GM04503 (cell line): ENCODE measurements at places on chromosomes 16 and 17.

GRCh38 chr17:3555189-3555796 lies 2.3 kb downstream of the TRPV3 start:
- DNase-seq = no peak

DNA sequence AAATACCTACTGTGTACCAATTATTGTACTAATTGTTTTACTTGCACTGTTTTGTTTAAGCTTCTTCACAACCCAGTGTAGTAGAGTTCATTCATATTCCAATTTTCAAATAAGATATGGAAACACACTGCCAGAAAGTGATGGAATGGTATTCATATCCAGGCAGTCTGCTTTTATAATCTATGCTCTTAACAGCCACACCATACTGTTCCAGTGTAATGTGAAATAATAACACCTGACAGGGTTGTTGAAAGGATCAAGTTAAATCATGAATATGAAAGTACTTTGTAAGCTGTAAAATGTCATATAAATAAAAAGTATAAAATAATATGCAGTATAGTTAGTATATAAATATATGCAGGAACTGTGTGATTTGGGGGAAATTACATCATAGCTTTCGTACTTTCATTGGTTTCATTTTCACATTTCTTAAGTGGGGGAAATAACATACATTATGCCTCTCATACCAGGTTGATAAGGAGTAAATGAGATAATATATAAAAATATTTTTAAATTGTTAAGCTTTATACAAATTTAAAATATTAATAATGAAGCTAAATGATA lies 230.8 kb downstream of the TANC2 start:
- no peak for DNase-seq

DNA sequence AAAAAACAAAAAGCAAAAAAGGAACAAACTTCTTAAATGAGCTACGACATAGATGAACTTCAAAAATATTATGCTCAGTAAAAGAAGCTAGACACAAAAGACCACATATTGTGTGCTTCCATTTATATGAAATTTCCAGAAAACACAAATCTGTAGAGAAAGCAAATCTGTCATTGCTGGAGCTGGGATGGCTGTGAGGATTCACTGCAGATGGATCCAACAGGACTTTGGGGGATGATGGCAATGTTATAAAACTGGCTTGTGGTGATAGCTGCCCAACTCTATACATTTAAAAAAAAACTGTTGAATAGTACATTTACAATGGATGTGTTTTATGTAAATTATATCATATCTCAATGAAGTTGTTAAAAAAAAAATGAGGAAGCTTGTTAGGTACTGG lies 52.6 kb upstream of the MAP3K14 start:
- no peak for DNase-seq

DNA sequence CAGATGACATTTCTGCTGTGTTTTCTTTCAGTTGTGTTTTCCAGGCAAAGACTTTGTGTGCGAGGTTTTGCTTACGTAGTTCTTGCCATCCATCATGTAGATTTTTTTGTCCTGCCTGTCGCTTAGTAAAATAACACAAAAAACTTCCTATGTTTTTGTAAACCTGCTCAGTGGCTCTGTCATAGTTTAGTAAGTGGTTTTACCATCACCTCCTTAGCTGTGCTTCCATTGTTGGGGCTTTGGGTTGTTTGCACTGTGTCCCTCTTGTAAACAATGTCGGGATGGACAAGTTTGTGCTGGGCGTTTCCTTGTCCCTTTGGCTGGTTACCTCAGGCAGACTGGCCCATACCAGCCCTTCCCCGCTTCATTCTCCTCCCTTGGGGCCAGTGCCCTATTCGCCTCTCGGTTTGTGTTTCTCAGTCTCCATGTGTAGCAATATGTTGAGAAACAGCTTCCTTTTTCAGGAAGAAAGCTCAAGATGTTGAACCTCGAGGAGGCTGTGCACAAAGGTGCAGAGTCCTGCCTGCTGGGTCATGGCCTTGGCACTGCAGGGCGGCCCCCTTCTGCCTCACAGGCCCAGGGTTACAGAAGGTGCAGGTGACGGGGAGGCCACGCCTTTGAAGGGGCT lies 74.6 kb downstream of the KSR1 start:
- no peak for DNase-seq

DNA sequence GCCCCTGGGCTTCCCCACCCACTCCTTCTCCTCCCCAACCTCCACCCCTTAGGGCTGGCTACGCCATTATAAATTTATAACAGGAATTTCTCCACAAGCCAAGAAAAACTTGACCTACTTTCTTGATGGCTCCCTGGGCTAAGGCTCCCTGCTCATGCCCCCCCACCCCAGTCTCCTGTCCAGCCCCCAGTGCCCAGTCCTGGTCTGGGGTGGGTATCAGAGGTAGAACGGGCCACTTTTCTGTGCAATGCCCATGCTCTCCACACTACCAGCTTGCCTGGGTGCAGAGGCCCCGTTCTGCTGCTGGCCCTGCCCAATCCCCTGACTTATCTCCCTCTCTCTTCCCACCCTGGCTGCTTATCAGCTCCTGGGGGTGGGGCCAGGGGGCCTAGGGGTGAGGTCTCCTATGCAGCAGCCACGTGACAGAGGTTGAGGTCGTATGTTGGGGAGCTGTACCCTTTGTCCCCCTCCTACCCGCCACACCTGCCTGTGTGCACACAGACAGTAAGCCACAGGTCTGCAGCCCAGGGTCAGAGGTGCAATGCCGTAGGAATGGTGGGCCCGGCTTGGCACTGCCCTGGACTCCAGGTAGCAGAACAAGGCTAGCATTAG lies 10.1 kb downstream of the THRA start:
- no peak for DNase-seq

DNA sequence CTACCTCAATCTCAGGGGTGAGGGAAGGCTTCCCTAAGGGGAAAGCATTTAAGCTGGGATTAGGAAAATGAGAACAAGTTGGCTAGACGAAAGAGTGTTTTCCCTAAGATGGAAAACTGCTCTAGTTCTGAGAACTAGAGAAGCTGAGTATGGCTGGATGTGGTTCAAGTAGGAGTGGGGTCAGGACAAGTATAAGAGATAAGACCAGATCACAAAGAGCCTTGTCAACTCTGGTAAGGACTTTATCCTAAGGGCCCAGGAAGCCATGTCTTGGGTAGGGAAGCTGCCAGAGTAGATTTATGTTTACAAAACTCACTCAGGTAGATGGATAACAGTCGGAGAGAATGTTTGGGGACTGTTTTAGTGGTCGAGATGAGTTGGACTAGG lies 1.7 kb downstream of the ANKS4B start:
- DNase-seq = no peak

DNA sequence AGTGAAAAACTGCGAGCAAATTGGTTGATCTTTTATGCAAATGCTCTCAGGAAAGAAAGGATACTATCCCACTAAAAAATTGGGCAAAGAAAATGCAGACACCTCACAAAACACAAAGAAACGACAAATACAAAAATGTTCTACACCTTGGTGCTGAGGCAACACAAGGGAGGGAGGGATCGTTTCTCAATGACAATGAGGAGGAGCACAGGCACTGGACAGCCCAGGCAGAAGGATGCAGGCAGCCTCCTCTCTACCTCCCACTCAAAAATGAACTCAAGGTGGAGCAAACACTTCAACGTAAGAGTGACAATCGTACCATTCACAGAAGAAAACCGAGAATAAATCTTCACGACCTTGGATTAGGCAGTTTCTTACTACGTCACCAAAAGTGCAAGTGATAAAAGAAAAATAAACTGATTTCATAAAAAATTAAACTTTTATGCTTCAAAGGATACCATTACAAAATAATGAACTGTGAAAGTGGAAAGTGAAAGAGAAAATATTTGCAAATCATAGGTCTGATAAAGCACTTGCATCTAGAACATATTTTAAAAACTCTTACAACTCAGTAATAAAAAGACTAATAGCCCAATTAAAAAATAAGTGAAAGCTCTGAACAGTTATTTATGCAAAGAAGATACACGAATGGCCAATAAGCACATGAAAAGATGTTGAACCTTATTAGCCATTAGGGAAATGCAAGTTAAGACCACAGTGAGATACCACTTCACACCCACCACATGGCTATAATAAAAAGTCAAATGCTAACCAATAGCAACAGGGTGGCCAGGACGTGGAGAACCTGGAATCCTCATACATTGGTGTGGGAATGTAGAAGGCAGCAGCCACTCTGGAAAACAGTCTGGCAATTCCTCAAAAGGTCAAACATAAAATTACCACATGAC lies 80.8 kb upstream of the TRAP1 start:
- no peak for DNase-seq

DNA sequence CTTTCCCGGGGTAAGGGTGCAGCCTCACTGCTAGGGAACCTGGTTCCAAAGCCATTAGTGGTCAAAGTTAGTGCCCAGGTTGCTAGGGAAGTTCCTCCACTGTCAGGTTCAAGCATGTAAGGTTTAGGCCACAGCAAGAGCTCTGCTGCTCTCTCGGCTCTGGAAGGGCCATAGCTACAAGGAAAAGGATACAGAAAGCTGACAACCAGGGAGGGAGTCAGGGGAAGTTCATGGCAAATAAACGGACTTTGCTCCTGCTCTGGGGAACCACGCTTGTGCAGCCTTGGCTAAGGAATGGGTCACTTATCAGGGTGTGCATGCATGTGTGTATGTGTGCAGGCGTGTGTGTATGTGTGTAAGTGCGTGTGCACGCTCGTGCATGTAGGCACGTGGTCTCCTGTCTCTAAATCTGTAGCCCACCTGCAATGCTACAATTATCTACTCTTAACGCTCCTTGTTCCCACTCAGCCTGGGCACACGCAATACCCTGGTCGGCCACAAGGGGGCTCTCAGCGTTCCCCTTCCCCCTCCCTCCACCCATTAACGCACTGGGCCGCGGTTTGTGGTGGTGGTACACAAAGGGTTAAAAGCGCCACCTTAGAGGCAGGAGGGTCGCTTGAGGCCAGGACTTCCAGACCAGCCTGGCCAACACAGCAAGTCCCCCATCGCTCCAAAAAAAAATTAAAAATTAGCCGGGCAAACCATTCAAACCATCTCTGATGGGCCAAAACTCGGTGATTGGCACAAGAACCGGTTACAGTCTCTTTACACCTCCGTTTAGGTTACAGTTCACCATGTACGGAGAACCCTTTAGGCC lies 48.4 kb upstream of the KDM8 start:
- no peak for DNase-seq

- no peak for DNase-seq
These were observed 297 bp upstream of the SLFN13 start for GRCh38 chr17:35448899-35449227.

GRCh38 chr16:89912627-89913026 lies 6.0 kb upstream of the MC1R start:
- no peak for DNase-seq

- no peak for DNase-seq
These were observed 95.4 kb upstream of the CBX4 start for GRCh38 chr17:79934653-79934970.

GRCh38 chr17:44844390-44844830 lies 3.3 kb upstream of the HIGD1B start:
- DNase-seq = no peak

DNA sequence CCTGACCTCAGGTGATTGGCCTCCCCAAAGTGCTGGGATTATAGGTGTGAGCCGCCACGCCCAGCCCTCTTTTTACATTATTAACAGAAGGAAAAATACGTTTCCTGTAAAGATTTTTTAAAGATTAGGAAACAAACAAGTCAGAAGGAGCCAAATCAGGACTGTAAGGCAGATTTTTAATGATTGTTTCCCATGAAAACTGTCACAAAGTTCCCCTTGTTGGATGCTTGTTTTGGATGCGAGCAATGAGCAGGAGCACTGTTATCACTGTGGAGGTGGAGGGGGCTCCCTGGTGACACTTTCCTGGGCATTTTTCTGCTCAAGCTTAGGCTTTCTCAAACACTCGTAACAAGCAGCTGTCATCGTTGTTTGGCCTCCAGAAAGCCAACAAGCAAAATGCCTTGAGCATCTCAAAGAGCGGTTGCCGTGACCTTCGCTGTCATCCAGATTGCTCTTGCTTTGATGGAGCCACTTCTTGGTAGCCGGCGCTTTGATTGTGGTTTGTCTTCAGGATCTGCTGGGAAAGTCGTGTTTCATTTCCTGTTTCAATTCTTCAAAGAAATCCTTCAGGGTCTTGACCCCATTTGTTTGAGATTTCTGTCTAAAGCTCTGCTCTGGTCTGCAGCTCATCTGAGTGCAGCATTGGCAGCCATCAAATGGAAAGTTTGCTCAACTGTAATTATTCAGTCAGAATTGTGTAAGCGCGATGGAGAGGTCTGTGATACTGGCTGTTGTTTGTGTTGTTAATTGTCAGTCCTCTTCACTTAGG lies 128.7 kb downstream of the RPTOR start:
- peak; percentile 6 for DNase-seq

- no peak for DNase-seq
These were observed 52.8 kb downstream of the SDK2 start for GRCh38 chr17:73591296-73592078.

GRCh38 chr17:5770441-5771270 lies 186.3 kb upstream of the NLRP1 start:
- DNase-seq = no peak

DNA sequence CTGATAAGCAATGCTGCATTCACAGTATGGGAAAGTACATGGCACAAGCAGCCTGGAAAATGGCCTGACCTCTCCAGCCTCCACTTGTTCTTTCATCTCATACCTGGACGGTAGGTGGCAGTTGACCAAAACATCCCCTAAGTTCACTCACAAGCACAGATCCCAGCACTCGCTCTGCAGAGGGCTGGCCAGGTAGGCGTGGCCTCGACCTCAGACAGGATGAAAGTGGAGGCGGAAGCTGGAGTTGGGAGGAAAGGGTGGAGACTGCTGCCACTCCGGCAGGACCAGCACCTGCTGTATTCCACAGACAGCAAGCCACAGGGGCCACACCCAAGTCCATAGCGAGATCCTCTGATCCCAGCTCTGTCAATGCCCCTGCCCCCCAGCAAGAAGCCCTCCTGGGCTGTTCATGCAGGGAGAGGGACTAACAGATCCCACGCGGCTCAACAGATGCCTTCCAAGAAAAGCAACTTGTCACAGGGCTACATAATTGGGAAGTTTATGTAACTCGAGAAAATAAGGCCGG lies 31.3 kb downstream of the ZCCHC14 start:
- DNase-seq = no peak

DNA sequence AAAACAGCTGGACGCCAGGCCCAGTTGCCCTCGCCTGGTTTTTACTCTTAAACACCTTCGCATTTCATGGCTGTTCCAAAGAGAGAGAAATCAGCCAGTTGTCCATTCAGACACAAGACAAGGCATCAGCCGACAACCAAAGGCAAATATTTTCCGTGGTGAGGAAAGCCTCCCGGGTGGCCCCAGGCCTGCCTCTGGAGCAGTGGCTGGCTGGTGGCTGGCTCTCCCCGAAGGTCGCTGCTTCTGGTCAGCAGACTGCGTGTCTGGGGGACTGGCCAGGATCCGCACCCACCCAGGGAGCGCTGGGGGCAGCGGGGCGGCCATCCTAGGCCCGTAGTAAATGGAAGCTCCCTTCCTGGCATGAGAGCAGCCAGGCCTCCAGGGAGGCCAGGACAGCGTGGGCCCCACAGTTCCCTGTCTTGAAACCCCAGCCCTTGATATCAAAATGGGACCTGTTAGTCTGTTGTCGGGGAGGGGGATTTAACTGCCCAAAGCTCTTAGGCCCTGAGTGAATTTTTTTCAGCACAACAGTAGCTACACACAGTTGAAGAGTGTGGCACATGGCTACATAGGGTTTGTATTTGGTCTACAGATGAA lies 57.7 kb downstream of the SREBF1 start:
- DNase-seq = no peak

- DNase-seq = no peak
These were observed 2447.0 kb downstream of the TP53TG3F start for GRCh38 chr16:35906440-35906839.
